PC-9 (cell line): ENCODE measurements at places on chromosomes 11 and 22. TPM values are rescaled to one million over a fixed set of nuclear protein-coding genes. Genes with fewer than 3 reads are reported as not detected.
A peak's percentile ranks its signal among the peaks of the same experiment; 100 is the strongest.

The SLC15A3 gene
- 2.7 and 5.5 TPM in 2 replicates for total RNA-seq

- no peaks in the 10 kb centered on the region for H3K27me3 ChIP-seq
- H3K36me3 ChIP-seq: peaks cover 35% of the 10 kb centered on the region
- peak overlapping the region; percentile 92 for H3K27ac ChIP-seq
- DNase-seq: no peak
These were observed 13.3 kb upstream of the MICALL1 start for GRCh38 chr22:37892566-37893335.

The CADM1 gene
- not detected in 2 replicates for total RNA-seq

DNA sequence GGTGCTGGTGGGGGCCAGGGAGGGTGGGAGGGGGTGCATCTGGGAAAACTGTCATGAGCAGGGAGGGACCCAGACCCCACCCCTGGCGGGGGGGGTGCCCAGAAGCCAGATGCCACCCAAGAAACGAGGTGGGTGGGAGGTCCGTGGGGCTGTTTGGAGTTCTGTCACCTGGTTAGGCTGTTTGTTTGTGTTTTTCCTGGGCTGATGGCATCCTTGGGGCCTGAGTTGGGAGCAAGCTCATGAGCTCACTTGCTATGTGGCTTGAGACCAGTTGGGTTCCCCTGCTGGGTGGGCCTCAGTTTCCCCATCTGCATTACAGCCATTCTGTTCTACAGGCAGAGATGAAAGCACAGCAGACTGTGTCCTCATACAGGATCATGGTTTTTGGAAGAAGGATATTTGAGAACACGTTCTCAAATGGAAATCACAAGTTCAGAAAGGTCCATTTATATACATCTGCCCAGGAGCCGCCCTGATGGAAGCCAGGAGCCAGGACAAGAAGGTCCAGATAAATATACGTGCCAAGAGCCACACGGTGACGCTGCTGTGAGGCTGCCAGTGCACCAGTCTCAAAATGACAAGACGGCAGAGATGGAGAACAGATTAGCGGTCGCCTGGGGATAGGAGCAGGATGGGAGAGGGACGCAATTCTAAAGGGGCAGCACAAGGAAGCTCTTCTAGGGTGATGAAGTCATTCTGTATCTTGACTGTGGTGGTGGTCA lies 312.9 kb downstream of the MN1 start:
- no peak for DNase-seq
- H3K27ac ChIP-seq: no peak overlapping the region
- peaks cover 27% of the 10 kb centered on the region for H3K4me1 ChIP-seq
- no peak overlapping the region for H3K4me3 ChIP-seq

GRCh38 chr11:2838676-2839294 lies 46.8 kb downstream of the CDKN1C start:
- no peaks in the 10 kb centered on the region for H3K27me3 ChIP-seq
- no peaks in the 10 kb centered on the region for H3K36me3 ChIP-seq
- no peak for DNase-seq
- no peak overlapping the region for H3K27ac ChIP-seq

The DDTL gene
- not detected in 2 replicates for total RNA-seq

DNA sequence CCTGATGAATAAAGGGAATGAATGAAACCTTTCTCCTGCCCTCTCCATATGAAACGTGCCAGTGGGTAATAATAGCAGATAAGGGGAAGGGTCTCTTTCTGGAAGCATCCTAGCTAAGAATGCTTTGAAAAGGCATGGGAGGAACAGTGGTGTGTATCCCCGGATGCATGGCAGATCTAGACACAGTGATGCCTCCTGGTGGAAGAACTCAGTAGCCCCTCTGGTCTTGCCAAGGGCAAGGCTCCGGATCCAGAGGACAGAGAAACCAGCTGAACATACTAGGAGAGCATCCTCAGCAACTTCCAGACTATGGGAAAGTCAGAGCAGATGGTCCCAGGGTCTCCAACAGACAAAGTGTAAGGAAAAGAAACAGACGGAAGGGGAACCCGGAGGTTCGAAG lies 6.4 kb downstream of the BAIAP2L2 start:
- no peaks in the 10 kb centered on the region for H3K36me3 ChIP-seq
- H3K27me3 ChIP-seq: no peaks in the 10 kb centered on the region
- DNase-seq: no peak
- H3K4me3 ChIP-seq: no peak overlapping the region
- no peak overlapping the region for H3K27ac ChIP-seq

The PLA2G6 gene
- total RNA-seq: 39.8 and 45.6 TPM in 2 replicates

DNA sequence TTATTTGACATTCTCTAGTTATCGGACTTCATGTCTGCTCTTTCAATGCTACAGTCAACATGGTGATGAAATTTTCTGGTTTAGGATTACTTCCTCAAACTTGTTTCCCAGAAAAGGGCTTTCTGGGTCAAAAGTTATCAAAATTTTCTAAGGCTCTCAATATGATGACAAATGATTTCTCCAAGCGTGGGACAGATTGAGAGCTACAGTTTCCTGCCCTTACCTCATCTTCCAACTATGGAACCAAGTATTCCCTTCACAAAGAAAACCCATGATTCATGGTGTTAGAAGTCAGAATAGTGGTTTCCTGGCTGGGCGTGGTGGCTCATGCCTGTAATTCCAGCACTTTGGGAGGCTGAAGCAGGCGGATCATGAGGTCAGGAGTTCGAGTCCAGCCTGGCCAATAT lies 17.8 kb downstream of the MYO18B start:
- no peaks in the 10 kb centered on the region for H3K27me3 ChIP-seq
- no peaks in the 10 kb centered on the region for H3K36me3 ChIP-seq
- H3K4me1 ChIP-seq: peaks cover 10% of the 10 kb centered on the region
- peak overlapping the region; percentile 70 for H3K27ac ChIP-seq
- no peak overlapping the region for H3K4me3 ChIP-seq

DNA sequence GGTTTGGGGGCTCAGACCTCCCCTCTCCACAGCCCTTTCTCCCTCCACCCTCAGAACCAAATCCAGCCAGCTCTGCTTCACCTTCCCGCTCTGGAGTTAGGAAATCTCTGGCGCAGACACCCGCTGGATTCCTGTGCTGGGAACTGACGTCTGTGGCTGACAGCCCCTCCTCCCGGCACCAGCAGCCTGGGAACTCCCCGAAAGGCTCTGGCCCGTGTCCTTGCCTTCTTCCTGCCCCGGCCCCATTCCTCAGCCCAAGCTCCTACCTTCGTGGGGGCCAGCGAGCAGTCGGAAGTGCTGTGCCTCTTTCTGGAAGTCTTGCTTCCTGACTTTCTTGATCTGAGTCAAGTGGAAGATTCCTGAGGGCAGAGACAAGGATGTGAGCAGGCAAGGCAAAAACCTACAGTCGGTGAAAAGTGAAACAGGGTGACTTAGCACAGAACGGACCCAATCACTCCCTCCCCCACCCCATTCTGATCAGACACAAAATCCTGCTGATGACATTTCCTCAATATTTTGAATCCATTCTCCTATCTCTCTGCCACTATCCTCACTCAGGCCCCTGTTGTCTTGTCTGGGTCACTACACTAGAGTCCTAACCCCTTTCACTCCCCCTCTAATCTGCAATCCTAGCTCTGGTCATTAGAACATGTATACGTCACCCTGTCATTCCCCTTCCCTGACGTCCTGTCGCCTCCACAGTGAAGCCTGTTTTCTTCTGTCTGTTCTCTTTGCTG lies 34.1 kb downstream of the CHRDL2 start:
- no peak overlapping the region for H3K27ac ChIP-seq
- no peaks in the 10 kb centered on the region for H3K36me3 ChIP-seq
- DNase-seq: no peak
- no peaks in the 10 kb centered on the region for H3K27me3 ChIP-seq

GRCh38 chr11:14538926-14539554 lies 18.9 kb upstream of the PSMA1 start:
- no peak overlapping the region for H3K4me3 ChIP-seq
- DNase-seq: no peak
- no peak overlapping the region for H3K27ac ChIP-seq

The BCO2 gene
- 3.0 and 3.3 TPM in 2 replicates for total RNA-seq
